ENCODE measurements at places on chromosomes 11 and 22. TPM values are rescaled to one million over a fixed set of nuclear protein-coding genes. Genes with fewer than 3 reads are reported as not detected.

Gene HYOU1
- polyA plus RNA-seq: 16.4 TPM

Gene MPEG1
- polyA plus RNA-seq: 51.8 TPM

Gene SHANK2
- not detected for polyA plus RNA-seq

Gene HORMAD2
- not detected for polyA plus RNA-seq

Gene MED19
- polyA plus RNA-seq: 15.4 TPM

Measured in IgD-negative memory B cell (primary cell).